Daoy (cell line): ENCODE measurements at places on chromosomes 2 and 18. TPM values are rescaled to one million over a fixed set of nuclear protein-coding genes. Genes with fewer than 3 reads are reported as not detected.

ZNF385B gene
- total RNA-seq, result not detected in 2 replicates

ALKAL2 gene
- total RNA-seq, result 1.8 and 2.6 TPM in 2 replicates

DNA sequence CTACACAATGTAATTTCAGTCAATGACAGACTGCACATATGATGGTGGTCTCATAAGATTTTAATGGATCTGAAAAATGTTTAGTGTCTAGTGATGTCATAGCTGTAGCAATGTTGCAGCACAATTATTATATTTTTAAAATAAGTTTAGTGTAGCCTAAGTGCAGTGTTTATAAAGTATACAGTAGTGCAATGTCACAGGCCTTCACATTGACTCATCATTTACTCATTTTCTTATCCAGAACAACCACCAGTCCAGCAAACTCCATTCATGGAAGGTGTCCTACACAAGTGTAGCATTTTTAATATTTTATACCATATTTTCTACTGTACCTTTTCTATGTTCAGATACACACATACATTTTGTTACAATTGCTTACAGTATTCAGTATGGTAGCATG, 663.1 kb downstream of the ERBB4 start:
- DNase-seq, result no peak

DNA sequence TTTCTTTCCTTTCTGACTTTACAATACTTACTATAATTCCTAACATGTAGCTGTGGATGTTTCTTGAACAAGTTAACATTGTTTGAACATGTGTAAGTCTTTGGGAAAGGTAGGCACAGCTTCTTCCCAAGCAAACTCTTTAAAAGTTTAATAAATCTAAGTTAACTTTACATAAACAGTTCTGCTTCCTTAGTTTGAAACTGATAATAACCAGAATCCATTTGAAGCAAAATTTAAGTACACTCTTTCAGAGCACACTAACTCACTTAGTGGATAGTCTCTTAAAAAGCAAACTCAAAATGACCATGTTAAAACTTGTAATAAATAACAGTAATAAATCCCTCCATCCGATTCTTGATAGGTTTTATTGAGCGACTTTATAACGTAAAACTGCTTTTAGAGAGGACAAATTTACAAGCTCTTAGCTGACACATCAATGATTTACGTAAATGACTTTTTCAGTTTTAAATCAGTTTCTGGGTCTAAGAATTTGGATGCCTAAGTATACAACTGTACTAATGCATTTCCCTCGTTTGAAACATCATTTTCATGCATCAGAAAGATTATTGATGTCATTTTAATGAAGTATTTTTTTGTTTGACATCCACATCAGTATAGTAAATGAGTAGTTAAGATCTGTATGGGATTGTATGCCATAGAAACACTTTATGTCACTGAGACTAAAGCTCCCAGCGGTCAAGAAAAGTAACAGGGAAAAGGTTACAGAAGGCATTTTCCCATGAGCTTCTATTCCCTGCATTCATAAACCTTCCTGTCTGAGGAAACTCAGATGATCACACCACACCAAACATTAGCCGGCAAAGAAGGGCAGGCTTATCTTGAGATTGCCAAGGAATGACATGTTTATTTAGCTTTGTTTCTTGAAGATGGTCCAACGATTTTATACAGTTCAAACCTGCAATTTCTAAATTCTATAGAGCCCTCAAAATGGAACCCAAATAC, 67.5 kb downstream of the PDE1A start:
- no peak for DNase-seq

DNA sequence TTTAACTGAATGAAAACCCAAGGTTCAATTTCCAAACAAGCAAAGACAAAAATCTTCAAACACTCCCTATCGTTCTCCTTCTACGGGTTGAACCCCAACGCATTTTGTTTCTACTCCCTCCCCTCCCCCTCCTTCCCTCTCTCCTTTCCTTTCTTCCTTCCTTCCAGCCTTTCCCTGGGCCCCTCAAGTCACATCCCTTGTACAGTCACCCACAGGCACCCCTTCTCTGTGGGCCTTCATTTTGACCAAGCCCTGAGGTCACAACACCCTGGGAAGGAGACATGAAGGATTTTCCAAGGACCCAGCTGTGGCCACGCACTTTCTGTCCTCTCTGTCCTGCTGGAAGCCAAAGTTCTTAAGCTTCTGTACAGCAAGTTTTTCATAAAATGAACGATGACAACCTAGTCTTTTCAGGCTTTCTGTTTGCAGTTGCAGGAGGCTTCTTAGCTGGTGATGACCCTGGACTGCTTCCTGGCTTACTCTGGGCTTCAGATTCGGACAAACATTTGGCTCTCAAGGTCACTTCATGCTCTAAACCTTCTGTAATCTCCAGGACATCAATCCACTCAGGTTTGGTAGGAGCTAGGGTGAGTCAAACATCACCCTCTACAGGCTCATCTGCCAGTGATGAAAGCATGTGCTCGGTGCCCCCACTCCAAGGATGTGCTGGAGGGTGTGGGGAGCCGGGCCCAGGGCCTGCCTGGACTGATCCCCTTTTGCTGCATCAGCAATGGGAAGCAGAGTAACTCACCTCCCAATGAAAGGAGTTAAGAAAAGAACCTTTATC, 25.5 kb downstream of the TMEM247 start:
- no peak for DNase-seq

SRD5A2 gene
- not detected in 2 replicates for total RNA-seq

PRKAG3 gene
- not detected in 2 replicates for total RNA-seq

CHN1 gene
- total RNA-seq, result 27.4 and 34.4 TPM in 2 replicates

GRCh38 chr2:240782221-240782885, 37.7 kb downstream of the KIF1A start:
- DNase-seq, result peak; percentile 89

DNA sequence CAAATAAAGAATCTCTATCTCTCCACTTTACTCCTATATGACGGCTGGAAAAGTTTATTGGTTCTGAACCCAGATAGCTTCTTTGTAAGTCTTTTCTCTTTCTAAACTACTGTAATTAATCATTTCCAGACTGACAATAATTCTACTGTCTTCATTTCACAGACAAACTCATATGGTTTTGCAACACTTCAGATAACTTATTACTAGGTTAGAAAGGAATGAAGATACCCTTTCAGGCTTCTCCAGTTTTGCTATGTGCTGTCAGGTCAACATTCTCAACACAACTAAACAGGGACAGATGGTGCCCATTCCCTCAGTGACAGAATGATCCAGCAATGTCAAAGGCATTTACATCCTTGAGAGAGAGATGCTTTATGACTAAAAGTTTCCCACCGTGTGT, 198.5 kb upstream of the ITGA4 start:
- DNase-seq, result no peak

DNA sequence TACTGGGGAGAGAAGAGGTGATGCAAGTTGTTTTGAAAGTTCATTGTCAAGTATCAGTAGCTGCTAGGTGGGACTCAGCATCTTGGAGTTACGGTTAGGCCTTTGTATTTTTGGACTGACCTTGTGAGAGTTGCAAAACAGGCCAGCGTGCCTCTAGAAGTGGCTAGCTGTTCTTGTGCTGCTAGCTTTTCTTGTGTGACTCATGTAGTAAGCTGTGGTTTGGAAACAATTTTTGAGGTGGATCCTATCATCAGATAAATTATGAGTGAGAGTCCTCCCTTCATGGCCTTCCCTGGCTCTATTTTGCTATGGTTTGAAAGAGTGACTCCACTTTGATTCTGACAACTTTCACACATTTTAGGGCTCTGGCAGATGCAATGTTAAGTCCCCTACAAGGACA, 409.2 kb upstream of the HS6ST1 start:
- DNase-seq, result peak; percentile 38

DNA sequence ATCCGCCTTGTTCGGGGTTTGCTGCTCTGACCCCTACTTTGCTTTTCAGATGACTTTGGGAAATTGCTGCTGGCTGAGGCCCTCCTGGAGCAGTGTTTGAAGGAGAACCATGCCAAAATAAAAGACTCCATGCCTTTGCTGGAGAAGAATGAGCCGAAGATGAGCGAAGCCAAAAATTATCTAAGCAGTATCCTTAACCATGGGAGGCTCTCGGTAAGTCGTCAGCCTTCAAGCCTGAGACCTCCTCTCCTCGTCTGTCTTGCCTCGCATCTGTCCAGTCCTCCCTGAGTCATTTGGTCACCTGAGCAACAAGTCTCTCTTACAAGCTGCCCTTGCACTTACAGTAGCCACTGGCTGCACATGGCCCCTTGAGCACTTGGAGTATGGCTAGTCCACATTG, 34.7 kb upstream of the MCFD2 start:
- DNase-seq, result no peak

- DNase-seq, result peak; percentile 48
Observed at GRCh38 chr2:86368161-86368824, 30.9 kb upstream of the REEP1 start.

SIX2 gene
- total RNA-seq, result 11.4 and 12.2 TPM in 2 replicates

C2orf66 gene
- total RNA-seq, result not detected in 2 replicates

GRCh38 chr18:62018034-62018758, 125.4 kb upstream of the RNF152 start:
- no peak for DNase-seq

DNA sequence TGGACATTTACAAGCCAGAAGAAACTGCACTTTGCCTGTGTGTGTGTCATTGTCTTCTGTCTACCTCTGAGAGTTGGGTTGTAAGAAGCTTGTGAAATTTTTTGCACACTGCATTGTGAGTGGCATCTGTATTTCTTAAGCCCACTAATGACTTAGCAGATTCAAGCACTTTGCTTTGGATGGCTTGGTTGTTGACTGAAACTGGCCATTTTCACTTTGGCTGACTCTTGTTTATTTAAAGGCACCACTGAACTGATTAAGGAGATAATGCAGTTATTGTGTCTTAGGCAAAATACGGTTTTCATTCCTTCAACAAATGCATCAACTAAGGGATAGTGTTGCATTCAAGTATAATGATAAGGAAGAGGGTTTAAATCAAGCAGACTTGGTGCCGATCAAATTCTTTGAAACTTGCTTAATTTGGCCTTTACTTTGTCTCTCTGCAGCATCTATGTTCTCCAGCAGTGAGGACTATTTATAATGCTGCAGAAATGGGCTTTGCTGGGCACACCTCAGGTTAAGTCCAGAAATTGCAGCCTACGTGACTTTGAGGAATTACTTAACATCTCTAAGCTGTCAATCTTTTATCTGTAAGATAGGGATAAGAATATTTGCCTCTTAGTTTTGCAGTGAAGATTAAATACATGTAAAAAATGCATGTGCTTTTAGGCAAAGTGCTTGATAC, 142.0 kb downstream of the CCDC85A start:
- no peak for DNase-seq

DNA sequence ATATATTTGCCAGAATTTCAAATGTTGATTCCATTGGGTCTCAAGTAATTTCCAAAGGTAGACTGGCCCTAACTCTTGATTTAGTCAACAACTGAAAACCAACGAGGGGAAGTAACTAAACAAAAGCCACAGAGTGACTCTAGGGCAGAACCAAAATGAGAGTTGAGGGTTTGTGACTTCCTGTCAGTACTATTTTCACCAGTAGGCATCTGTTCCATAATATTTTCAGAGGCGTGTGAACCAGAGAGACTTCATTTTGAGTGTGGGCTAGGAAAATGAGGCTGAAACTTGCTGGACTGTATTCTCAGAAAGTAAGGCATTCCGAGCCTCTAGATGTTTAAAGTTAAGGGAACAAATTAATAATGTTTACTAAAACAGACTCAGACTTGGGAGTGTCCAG, 70.6 kb downstream of the GDF7 start:
- no peak for DNase-seq

- DNase-seq, result no peak
Observed at GRCh38 chr18:6589923-6590322, 139.6 kb upstream of the ARHGAP28 start.

- peak; percentile 33 for DNase-seq
Observed at GRCh38 chr18:57915865-57916582, 112.9 kb upstream of the ATP8B1 start.

- no peak for DNase-seq
Observed at GRCh38 chr2:109459485-109459884, 154.3 kb downstream of the SEPTIN10 start.

- peak; percentile 57 for DNase-seq
Observed at GRCh38 chr2:16665748-16666448, at the start of gene CYRIA. CYRIA (minus strand) TSS chr2:16665834; CDS start chr2:16588119, 77,715 bp downstream.

TNS1 gene
- 0.80 and 2.6 TPM in 2 replicates for total RNA-seq

DNA sequence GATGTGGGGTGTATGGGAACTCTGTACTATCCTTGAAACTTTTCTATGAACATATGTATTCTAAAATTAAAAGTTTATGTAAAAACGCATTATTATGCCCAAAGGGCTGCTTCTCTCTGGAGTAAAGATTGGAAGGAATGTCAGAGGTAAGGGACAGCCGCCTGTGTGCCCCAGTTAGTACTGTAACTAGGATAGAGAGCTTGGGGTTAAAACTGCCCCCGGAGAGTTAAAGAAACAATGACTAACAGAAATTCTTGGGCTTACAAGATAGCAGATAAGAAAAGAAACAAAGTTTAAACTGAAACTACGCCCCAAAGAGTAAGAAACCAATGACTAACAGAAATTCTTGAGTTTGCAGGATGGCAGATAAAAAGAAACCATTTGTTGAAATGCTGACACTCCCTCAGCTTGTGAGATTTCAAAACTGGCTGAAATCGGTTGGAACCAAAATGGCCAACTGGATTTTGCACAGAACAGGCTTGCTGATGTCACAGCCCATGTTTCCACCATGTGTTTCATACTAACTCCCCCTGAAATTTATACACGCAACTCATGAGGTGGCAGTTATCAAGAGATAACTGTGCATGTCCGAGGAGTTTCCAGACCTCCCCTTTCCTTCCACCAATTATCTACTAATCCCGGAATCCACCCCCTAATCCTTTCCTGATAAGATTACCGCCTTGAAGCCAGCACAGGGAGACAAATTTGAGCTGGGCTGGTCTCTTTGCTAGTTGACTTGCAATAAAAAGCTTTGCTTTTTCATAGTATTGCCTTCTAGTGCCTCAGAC, 8.7 kb upstream of the TXNDC2 start:
- peak; percentile 82 for DNase-seq

ALPP gene
- total RNA-seq, result 0.03 TPM in 1 of 2 replicates, not detected in the other

DRC1 gene
- total RNA-seq, result not detected in 2 replicates

FEV gene
- total RNA-seq, result 0.34 TPM in 1 of 2 replicates, not detected in the other

CD8A gene
- not detected in 2 replicates for total RNA-seq

- no peak for DNase-seq
Observed at GRCh38 chr2:3604207-3604877, 9.4 kb downstream of the COLEC11 start.

CYTIP gene
- 3.1 and 5.9 TPM in 2 replicates for total RNA-seq

- peak; percentile 38 for DNase-seq
Observed at GRCh38 chr2:192162392-192163042, 32.2 kb downstream of the TMEFF2 start.

CPS1 gene
- total RNA-seq, result 11.4 and 11.7 TPM in 2 replicates

DNA sequence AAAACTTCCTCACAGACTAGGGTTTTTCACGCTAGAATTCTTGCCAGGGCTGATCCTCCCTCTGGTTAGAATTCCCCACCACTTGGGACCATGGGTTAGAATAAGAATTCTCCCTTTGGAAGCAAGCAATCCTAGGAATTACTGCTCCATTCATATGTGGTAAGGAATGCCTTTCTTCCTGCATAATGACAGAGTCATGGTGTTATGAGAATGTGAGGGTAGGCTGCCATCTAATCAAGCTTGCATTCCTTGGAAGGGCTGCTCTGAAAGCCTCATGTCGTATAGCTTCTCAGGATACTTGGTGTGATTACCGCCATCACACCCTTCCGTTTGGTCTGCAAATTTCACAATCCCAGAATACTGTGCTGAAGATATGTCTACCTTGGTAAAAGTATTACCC, 1282.4 kb upstream of the PIK3C3 start:
- no peak for DNase-seq

KIAA2012 gene
- total RNA-seq, result not detected in 2 replicates
